ENCODE measurements at places on chromosomes 4 and X. TPM values are rescaled to one million over a fixed set of nuclear protein-coding genes. Genes with fewer than 3 reads are reported as not detected.

DNA sequence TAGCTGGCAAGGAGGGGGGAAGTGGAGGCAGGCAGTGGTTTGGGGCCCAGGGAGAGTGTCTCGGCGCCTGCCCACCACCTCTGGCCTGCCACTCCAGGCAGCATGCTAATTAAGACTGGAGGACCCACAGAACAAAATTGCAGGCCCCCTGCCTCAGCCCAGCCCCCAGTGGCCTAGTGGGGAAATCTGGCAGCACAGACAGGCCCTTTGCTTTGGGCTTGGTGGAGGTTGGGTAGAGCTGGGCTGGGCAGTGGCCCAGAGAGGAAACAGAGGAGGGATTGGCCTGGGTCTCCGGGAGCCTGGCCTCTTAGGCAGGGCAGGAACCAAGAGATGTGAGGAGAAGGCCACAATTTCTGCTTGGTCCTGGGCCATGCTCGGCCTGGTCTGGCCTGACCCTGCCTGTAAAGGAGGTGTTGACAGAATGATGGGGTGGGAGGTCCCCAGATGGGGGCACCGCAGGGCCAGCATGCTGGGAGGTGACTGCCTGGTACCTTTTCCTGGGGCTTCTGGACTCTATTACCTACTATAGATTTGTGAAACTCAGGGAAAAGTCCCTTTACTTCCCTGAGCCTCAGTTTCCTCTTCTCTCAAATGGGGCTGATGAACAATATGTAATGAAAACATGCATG lies 92.4 kb upstream of the PJA1 start:
- no peak for DNase-seq

Gene TEX13D
- not detected for total RNA-seq

Gene SYTL5
- total RNA-seq, result 1.0 TPM

GRCh38 chr4:161097821-161098220 lies 1066.0 kb downstream of the FSTL5 start:
- DNase-seq, result no peak

- no peak for DNase-seq
These were observed 106.1 kb downstream of the RBM47 start for GRCh38 chr4:40523581-40523980.

- DNase-seq, result no peak
These were observed 26.6 kb upstream of the MAN2B2 start for GRCh38 chr4:6548201-6548881.

DNA sequence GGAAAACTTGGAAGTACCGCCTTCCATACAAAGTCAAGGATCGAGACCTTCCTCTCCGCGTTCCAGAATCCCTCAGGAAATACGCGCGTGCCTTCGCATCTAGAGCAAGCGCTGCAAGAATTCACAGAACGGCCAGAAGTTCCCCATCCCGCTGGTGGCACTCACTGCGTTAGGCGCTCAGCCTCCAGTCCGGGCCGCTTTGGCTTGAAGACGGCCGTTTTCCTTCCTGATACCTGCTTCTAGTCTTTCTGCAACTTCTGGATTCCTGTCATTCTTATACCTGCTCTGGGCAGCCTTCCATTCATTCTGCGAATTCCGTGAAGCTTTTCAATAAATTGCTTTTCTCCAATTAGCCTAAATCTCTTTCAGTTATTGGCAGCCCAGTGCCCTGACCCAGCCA lies 896.4 kb downstream of the TRIML1 start:
- no peak for DNase-seq

Gene MAML3
- total RNA-seq, result 10.4 TPM

DNA sequence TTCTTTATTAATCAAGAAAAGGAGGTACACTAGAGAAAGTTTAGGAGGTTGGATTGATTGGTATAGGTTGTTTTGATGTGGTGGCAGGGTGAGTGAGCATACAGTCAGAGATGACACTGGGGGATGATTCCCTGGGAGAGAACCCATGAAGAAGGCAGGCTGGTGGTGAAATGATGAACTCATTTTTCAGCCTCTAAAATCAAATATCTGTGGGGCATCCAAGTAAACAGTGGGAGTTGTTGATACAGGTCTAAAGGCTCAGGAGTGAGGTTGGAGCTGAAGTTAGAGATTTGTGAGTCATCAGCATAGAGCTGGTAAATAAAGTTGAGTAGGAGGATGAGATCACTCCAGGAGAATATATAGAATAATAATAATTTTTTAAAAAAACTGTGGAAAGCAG lies 10.0 kb upstream of the AP1S2 start:
- DNase-seq, result no peak

Data from upper lobe of left lung (tissue), 6 donors.